ENCODE measurements at places on chromosomes 2 and 18.
A peak's percentile ranks its signal among the peaks of the same experiment; 100 is the strongest.

GRCh38 chr2:158750458-158751125 is 44.5 kb upstream of the DAPL1 start:
- DNase-seq, result no peak

DNA sequence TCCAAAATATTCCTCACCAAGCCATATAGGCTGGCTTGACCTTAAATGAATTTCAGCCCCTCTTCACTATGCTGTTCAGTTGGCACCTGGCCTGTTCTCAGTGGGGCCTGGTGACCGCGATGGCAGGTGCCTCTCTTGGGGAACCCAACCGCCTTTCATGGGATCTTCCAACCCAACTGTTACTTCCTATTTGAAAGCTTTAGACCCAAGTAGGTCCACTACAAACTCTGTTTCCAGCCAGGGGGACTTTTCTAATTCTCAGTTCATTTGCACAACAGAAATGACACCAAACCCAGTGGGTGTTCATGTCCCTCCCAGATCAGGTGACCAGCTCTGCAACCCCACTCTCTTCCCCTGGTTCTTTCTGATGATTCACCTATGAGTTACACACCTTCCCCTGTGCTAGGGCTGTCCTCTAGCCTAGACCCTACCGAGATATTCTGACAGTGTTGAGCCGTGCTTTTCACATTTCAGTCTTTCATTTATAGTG is 35.6 kb upstream of the NDUFV2 start:
- DNase-seq, result no peak

DNA sequence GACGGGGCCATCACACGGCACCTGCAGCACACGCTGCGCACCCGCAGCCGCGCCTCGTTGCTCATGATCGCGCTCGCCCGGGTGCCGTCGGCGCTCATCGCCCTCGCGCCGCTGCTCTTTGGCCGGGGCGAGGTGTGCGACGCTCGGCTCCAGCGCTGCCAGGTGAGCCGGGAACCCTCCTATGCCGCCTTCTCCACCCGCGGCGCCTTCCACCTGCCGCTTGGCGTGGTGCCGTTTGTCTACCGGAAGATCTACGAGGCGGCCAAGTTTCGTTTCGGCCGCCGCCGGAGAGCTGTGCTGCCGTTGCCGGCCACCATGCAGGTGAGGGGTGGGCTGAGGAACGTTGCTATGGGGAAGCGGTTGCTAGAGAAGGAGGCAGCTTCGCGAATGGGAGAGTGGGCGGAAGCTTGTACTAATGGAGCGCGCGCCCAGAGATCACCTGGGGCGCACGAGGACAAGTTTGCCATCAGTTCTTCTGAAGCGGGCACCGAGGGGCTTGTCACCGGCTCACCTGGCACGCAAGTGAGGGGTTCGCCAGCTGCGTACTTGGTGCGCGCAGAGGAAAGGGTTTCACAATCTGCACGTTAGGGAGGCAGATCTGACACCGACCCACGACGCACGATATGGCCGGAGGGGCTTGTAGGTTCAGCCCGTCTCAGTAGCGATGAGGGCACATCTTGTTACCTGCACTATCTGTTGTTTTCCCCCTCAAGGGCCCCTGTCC is 45.6 kb downstream of the DDX18 start:
- no peak for DNase-seq

GRCh38 chr2:219508971-219509779 is 5.1 kb upstream of the ASIC4 start:
- DNase-seq, result no peak

DNA sequence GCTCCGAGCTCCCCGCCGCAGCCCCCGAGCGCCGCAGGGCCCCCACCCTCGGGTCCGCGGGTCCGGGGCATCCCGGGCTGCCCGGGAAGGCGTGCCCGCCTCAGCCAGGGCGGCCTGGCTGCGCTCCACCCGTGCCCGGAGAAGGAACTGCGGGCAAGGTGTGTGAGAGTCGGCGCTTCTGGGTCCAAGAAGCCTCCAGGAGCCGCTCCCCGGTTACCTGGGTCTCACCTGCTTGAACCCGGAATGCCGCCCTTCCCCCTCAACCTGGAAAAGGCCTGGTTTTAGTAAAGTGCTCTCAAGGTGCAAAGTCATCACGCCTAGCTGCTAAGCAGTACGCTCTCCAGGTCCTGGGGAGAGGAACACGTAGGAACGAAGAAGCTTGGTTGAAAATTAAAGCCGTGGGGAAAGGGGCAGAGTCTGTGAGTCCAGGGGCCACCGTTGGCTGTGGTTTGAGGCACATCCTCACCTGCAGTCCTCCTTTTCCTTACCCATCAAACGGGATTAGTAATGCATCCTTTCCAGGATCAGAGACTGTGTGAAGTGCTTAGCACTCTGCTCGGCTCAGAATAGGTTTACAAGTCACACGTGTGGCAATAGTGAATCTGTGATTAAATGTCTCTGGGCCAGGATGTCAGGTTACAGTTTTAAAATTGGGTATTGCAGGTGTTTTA is 1.2 kb downstream of the ASAP2 start:
- peak; percentile 94 for DNase-seq

DNA sequence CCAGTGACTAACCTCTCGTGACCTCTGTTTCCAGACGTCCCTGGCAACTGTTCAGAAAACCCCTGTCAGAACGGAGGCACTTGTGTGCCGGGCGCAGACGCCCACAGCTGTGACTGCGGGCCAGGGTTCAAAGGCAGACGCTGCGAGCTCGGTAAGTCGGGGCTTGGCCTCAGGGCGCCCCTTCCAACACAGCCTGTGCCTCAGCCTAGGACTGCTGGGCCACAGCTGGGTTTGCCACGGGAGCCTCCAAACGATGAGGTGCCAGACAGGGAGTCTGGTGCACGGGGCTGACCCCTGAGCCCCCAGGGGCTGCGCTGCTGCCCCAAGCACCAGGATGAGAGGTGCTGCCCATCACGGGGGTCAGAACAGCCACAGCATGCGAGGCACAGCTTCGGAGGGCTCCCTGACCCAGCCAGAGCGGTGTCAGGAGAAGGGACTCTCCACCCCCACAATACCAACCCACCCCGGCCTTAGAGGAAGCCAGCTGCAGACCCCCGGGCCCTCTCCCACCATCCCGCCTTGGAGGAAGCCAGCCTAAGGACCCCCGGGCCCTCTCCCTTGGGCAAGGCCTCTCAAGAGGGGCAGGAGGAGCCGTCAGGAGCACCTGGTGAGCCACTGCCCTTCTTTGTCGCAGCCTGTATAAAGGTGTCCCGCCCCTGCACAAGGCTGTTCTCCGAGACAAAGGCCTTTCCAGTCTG is 20.3 kb downstream of the MTERF4 start:
- no peak for DNase-seq

- DNase-seq, result peak; percentile 62
These were observed 108.4 kb downstream of the MRO start for GRCh38 chr18:50711386-50711785.

- no peak for DNase-seq
These were observed 518.4 kb upstream of the DCC start for GRCh38 chr18:51821610-51822009.

DNA sequence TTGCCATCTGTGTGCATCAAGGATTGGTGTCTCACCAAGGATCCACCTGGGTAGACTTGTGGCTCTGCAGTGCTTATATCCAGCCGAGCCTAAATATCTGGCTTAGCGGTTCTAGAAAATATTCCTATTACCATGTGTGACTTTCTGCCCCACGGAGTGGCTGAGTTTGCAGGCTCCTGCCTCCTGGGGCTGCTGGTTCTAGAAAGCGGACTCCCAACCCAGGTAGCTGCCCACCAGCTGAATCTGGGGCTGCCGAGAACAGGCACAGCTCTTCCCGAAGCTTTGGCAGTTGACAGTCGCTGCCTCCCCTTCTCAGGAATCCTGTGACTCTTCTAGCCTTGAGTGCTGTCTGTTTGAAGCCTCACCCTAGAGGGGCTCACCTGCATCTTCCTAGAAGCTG is 104.6 kb downstream of the TPGS2 start:
- no peak for DNase-seq

GRCh38 chr2:604854-605524 is 72.2 kb downstream of the TMEM18 start:
- DNase-seq, result no peak

DNA sequence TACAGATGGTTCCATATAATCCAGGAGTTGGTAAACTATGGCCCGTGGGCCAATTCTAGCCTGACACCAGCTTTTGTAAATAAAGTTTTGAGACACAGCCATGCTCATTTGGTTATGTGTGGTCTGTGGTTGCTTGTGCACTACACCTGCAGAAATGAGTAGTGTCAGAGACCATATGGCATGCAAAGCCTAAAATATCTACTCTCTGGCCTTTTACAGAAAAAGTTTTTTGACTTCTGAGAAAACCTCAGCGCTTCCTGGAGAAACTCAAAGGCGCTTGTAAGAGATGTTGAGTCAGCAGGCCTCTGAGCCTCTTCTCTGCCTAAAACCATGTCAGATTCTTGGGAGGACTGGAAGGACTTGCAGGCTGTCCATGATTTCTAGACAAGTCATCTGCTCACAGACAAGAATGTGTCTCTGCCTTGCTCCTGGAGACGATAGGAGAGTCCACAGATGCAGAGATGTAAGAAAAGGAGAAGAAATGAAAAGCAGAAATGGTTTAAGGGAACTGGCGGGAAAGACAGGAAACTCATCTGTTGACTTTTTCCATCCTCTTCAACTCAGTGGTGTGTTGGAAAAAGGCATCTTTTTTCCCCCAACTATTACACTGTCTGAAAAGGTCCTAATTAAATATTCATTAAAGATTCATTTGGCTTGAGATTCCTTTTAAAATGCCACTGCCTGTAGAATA is 5.2 kb downstream of the TTC39C start:
- DNase-seq, result no peak

- peak; percentile 26 for DNase-seq
These were observed 48.7 kb upstream of the FAHD2A start for GRCh38 chr2:95353613-95354468.

GRCh38 chr2:195602687-195603086 is 54.3 kb upstream of the SLC39A10 start:
- no peak for DNase-seq

- DNase-seq, result no peak
These were observed 47.5 kb downstream of the GALNT3 start for GRCh38 chr2:165746501-165746900.

Measured in osteoblast (primary cell).